ENCODE measurements at places on chromosomes 12 and 14.

DNA sequence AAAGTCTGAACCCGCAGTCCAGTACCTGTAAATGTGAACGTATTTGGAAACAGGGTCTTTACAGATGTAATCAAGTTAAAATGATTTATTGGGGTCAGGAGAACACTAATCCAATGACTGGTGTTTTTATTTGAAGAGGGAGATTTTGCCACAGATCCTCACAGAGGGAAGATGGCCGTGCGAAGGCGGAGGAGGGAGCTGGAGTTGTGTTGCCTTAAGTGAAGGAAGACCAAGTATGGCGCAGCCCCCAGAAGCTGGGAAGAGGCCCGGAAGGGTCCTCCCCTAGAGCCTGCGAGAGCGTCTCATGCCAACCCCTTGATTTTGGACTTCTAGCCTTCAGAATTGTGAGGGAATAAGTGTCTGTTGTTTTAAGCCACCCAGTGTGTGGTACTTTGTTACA, 102.8 kb upstream of the NUDT4 start:
- no peak for DNase-seq

DNA sequence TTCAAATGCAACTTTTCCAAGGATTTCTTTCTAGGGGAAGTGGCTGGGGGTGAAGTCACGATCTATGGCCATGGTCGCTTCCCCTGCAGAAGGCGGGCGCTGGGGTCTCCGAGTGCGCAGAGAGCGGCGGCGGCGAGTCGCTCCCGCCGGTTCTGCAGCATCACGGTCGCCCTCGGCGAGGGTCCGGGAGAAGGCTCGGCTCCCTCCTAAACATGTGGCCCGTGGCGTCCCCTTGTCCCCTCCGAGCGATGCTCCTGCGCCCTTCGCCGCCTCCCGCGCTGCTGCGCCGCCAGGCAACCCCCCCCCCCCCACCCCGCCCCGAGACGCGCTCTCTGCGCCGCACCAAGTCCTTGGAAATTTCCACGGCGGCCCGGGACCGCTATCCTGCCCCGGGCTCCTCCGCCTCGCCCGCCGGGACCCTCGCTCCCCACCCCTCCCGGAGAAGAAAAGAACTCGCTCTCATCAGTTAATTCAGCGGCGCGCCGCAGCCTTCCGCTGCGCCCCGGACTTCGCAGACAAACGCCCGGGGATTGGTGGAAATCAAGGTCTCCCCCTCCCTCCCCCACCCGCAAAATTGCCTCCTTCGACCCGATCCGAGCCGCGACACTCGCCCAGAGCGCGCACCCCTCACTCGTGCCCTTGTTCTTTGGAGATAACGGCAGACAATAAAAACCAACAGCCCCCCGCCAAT, at the start of gene ST8SIA1:
Gene ST8SIA1, minus strand, starts transcription at position 298 of the 691 bp plus-strand sequence. CDS start 475 bp downstream, outside the sequence.
- DNase-seq: peak; percentile 63

- no peak for DNase-seq
Observed at GRCh38 chr12:19830446-19830845, 391.2 kb downstream of the AEBP2 start.

- DNase-seq: no peak
Observed at GRCh38 chr14:99937475-99938244, 127.6 kb upstream of the EVL start.

DNA sequence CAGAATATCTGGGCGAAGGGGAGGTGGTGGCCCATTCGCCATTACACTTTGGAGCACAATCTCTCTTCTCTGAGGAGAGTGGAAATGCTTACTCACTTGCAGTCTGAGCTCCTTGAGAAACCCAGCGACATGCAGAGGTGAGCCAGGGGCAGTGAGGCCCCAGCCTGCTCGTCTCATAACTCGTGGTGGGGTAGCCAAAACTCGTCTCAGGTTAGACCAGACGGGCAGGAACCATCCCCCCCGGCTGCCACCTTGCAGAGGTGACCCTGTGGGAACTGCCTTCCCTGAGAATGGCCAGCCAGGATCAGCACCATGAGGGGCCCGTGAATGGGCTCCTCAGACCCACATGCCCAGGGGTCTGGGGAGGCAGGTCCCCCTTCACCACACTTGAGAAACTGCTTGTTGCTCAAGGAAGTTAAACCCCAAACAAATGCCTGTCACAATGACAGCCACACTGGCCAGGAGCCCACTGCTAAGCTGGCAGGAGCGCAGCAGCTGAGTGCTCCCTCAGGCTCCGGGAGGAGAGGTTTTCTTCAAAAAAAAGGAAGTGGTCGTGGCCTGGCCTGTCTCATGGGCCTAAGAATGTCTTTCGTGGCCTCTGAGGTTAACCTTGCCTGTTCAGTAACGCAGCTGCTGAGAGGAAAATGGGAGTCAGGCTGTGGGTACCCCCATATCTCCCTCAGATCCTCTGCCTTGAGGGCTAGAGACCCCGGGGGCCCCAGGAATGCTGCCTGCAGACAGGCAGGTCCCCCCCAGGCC, 9.2 kb upstream of the ALDH2 start:
- DNase-seq: peak; percentile 78

- DNase-seq: no peak
Observed at GRCh38 chr12:66217342-66217917, 28.4 kb downstream of the IRAK3 start.

- no peak for DNase-seq
Observed at GRCh38 chr14:56782711-56783110, 27.6 kb downstream of the OTX2 start.

DNA sequence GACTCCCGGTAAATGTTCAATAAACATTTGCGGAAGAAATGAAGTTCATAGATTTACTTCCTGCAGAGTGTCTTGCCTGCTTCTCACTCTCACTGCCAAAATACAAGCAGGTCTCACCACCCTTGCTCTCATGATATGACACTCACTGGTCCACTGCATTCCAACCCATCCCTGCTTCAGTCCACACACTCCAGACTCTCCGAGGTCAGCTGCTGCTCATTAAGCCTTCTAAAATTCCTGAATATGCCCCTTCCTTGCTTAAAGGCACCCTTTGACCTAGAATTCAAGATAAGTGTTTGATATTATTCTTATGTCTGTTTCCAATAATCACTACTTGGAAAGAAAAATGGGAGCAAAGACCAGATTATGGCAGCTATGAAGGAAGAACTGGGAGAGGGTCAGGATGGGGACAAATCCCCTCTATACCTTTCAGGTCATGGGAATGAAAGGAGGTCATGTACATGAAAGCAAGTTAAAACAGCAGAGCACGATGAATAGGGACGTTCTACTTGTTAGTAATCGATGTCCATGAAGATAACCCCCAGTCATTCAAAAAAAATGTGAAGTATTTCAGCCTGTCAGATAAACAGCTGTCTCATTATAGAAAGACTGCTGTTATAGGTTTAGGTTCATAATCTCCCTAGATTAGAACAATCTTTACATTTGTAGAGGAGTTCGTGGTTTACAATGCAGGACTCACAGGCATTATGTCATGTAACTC, 10.5 kb upstream of the NID2 start:
- DNase-seq: no peak

All from ascending aorta (tissue), 2 donors.